ENCODE measurements at places on chromosomes 11 and 22. TPM values are rescaled to one million over a fixed set of nuclear protein-coding genes. Genes with fewer than 3 reads are reported as not detected.

The SLC6A5 gene
- total RNA-seq, result not detected

The BCO2 gene
- 67.8 TPM for total RNA-seq

The STK33 gene
- 24.8 TPM for total RNA-seq

The OR51A4 gene
- not detected for total RNA-seq

The DERL3 gene
- total RNA-seq, result 2.2 TPM

The ROM1 gene
- 6.0 TPM for total RNA-seq

The ASCL2 gene
- total RNA-seq, result not detected

The UBASH3B gene
- total RNA-seq, result 4.2 TPM

The TMEM151A gene
- 0.24 TPM for total RNA-seq

The MS4A5 gene
- not detected for total RNA-seq

The ANO5 gene
- total RNA-seq, result 58.4 TPM

The P4HA3 gene
- total RNA-seq, result 0.54 TPM

The STARD10 gene
- total RNA-seq, result 45.2 TPM

The TCF20 gene
- 15.3 TPM for total RNA-seq

The PPP2R1B gene
- 12.9 TPM for total RNA-seq

The MFRP gene
- not detected for total RNA-seq

The PVALB gene
- total RNA-seq, result not detected

The CSF2RB gene
- total RNA-seq, result 4.9 TPM

The TRIM5 gene
- total RNA-seq, result 6.4 TPM

The AP2A2 gene
- total RNA-seq, result 40.3 TPM

The CHRM1 gene
- not detected for total RNA-seq

The XRRA1 gene
- total RNA-seq, result 5.2 TPM

The APOA5 gene
- not detected for total RNA-seq

The MMP3 gene
- total RNA-seq, result not detected

The NEFH gene
- 0.22 TPM for total RNA-seq

The SCUBE1 gene
- 1.1 TPM for total RNA-seq

The MS4A6E gene
- total RNA-seq, result not detected

The NXPE1 gene
- 0.11 TPM for total RNA-seq

The OR10A2 gene
- total RNA-seq, result not detected

The PATE2 gene
- not detected for total RNA-seq

The SLC22A25 gene
- total RNA-seq, result not detected

The RIC3 gene
- total RNA-seq, result 14.3 TPM

The CNIH2 gene
- 0.22 TPM for total RNA-seq

The CARD18 gene
- not detected for total RNA-seq

The RIN1 gene
- total RNA-seq, result 2.2 TPM

The WDR74 gene
- 22.8 TPM for total RNA-seq

The NCAPH2 gene
- 25.1 TPM for total RNA-seq

The DNAJB13 gene
- total RNA-seq, result not detected

The HBE1 gene
- total RNA-seq, result not detected

The TPBGL gene
- total RNA-seq, result 0.08 TPM

The OLFML1 gene
- total RNA-seq, result 5.3 TPM

The SHISAL1 gene
- total RNA-seq, result 0.70 TPM

The CYP2D6 gene
- 0.35 TPM for total RNA-seq

The PRRG4 gene
- total RNA-seq, result 0.40 TPM

The FAM180B gene
- total RNA-seq, result not detected

All from cardiac septum (tissue), 1 donor.